Astrocyte of the hippocampus (primary cell): ENCODE measurements at places on chromosomes 16 and 17.

DNA sequence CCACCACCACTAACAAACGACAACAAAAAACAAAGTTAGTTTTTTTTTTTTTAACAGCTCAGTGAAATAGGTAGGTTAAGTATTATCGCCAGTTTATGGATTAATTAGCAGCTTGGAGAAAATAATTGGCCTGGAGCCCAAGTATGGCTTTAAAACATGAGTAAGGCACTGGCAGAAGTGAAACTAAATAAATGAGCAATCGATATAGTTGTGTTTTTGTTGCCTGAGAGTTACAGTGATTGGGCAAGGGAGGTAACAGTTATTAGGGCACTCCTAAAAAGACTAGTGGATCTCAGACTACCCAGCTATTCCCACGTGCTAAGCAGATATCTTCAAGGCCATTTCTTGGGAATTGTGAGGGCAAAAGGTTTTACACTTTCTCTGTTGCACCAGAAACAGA is 2.4 kb downstream of the MLKL start:
- DNase-seq = no peak

GRCh38 chr16:23832882-23833281 is 2.9 kb upstream of the PRKCB start:
- DNase-seq = no peak

GRCh38 chr16:78390508-78391324 is 291.3 kb downstream of the WWOX start:
- no peak for DNase-seq

DNA sequence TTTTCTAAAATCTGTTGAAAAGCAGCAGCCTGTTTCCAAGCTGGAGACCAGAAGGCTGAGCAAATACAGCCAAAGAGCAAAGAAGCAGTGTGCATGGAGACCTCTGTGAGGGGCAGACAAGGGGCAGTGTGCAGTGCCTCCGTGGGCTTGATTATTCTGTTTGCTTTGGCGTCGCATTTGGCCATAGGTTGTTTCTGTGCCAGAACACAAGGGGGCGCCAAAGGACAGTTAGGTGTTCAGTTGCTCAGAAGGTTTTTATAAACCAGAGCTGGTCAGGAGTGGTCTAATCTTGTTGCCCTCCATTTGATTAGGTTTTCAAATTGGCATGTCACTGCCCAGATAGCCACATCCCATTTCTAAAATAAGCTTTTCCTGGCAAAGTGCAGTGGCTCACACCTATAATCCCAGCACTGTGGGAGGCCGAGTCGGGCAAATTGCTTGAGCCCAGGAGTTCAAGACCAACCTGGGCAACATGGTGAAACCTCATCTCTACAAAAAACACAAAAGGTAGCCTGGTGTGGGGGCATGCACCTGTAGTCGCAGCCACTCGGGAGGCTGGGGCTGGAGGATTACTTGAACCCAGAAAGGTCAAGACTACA is 10.6 kb downstream of the MYH3 start:
- DNase-seq = peak; percentile 88

GRCh38 chr17:80957461-80957941 is 34.1 kb upstream of the CHMP6 start:
- DNase-seq = no peak

- DNase-seq = no peak
These were observed 13.3 kb downstream of the LRRC75A start for GRCh38 chr17:16478649-16479048.

DNA sequence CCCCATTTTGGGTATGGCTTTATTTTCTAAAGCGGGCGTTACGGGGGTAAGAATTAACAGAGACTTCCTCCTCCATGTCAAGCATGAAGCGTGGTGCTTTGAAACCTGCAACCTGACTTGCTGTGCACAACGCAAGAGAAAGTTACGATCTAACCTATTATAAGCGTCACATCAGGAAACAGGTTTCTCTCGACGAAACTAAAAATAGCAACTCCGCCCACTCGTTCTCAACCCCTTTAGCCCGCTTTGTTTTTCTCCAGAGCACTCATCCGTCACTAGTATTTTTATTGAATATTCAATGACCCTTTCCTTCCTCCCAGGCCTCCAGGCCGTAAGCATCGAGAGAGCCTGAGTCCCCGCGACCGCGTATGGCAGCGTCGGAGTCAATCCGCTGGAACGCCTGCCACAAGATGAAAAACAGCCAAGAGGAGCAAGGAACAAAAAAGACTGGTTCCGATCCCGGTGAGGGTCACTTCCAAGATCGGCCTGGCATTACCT is 555 bp downstream of the NUP88 start:
- peak; percentile 68 for DNase-seq

GRCh38 chr16:30136971-30137605 is 14.1 kb upstream of the MAPK3 start:
- no peak for DNase-seq

DNA sequence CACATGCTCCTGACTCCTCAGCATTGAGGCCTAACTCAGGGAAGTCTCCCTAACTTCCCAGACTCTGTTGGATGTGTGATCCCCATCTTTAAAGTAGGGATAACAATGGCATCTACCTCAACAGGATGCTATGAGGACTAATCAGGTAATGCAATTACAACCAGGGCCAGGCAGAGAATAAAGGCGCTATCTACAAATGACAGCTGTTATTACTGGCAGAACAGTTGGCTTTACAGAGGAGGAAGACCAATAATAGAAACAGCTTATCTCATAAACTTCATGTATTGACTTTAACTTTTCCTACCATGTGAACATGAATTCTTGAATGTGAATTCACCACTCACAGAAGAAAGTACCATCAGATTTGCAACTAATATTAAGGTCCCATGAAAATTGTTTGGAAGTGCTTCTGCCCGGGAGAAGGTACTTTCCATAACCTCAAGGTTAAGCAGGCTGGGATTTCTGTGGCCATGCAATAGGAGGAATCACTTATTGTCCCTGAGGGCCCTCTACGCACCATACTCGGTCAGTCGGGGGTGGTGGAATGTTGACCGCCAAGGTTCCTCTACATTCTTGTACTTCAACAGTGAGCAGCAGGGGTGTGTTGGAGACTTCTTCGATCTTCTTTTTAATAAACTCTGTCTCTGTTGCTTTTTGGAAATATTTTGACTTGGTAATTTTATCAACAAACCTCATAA is 22.6 kb upstream of the ERN1 start:
- no peak for DNase-seq

GRCh38 chr16:70432723-70433457 is 6.0 kb downstream of the ST3GAL2 start:
- DNase-seq = peak; percentile 36

GRCh38 chr16:85717393-85718152 is 28.8 kb upstream of the GINS2 start:
- DNase-seq = peak; percentile 76

DNA sequence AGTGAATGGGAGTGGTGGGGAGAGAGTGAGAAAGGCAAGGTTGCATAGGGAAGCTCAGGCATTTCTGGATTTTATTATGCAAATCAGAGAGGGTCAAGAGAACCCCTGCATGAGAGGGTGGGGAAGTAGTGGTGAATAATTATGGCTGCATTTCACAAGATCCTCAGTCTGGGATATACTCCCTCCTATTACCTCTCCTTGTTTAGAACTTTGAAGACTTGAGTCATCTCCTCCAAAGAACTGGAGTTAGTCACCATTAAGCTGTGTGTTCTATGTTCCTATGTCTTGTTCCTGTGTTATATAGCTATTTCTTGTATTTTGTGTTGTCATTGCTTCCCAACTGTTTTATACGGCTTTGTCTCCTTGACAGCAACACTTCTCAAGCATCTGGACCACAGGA is 18.4 kb downstream of the SOX9 start:
- no peak for DNase-seq
